ENCODE measurements at places on chromosomes 4 and X. TPM values are rescaled to one million over a fixed set of nuclear protein-coding genes. Genes with fewer than 3 reads are reported as not detected.

DNA sequence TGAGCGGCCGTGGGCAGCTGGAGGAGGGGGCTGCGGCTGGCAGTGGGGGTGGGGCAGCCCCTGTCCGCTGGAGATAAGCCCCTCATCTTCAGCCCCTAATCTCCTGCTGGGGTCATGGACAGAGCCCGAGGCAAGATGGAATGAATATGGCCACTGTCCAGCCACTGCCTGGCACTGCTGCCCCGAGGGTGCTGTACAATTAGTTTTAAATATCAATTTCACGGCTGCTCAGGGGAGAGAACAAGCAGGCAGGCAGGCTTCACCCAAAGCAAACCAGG lies 64.1 kb upstream of the NKX1-1 start:
- DNase-seq = no peak

- DNase-seq = no peak
Observed at GRCh38 chrX:72236841-72237240, 2.0 kb downstream of the ERCC6L start.

GRCh38 chrX:103063918-103064434 lies at the start of gene BEX1:
BEX1 (minus strand) TSS chrX:103064171; CDS start chrX:103063274, 897 bp downstream.
- DNase-seq = peak; percentile 4

- no peak for DNase-seq
Observed at GRCh38 chr4:152382057-152382785, 153.7 kb downstream of the FBXW7 start.

DNA sequence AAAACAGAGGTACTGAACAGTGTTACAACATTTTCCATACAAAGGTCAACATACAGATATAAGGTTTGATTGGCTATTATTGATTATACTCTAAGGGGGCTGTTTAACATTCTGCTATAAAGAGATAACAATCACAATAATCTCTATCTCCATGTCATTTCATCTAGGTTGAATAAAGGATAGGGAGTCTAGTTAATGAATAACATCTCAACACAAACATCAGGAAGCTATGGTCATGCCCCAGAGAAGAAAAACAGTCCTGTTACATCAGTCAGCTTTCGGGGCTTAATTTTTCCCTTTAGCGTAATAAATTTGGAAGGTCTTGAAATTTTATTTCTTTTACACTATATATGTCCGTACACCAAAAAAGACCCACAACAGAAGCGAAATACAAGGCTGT lies 41.5 kb upstream of the DCAF8L2 start:
- no peak for DNase-seq

DNA sequence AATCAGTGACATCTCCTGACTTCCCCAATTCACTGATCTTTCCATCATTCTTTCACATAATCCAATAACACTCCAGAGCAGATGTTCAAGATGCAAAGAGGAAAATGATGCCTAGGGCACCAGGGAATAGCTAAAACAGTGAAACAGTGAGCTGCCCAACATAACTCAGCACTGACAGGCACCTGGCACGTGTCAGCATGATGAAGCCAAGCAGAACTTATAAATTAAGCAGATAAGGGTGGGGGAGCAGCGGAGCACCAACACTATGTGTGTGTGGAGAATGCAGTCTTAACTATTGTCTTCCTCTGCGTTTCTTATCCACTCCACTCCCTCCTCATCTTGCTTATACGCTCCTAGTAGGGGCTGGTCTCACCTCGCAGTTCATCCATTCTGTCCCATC lies 89.4 kb downstream of the AMMECR1 start:
- no peak for DNase-seq

The CT45A5 gene
- not detected for total RNA-seq

DNA sequence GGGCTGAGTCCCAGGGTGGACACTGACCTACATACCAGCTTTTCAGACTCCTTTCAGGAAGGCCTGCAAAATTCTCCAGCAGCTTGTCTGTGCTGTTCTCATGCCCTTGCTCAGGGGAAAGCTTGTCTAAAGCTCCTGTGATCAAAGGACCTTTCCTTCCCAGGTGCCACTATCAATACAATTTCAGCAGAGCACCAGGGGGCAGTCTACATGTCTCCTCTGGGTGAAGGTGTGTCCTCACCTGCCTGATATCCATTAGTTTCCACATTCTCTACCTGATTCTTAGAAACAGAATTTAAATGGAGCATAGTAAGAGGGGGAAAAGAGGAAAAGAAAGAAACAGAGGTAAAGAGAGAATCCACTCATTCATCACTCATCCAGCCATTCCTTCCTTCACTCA lies 114.2 kb downstream of the PPARGC1A start:
- DNase-seq = no peak

- DNase-seq = no peak
Observed at GRCh38 chrX:104935581-104935980, 284.9 kb downstream of the TEX13A start.

DNA sequence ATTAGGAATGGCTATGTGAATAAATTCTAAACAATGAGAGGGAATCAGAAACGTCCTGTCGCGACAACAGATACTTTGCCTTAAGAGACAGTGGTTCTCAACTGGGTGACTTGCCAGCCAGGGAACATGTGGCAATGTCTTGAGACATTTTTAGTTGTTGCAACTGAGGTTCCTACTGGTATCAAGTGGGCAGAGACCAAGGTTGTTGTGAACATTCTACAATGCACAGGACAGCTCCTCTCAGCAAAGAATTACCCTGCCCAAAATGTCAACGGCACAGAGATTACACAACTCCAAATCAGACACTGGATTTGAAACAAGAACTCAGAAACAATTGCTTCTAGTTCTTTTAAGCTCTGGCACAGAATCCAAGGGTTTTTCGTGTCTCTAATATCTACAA lies 128.6 kb downstream of the ARHGAP6 start:
- DNase-seq = no peak

The FDCSP gene
- total RNA-seq = not detected

GRCh38 chrX:34880656-34881055 lies 61.9 kb upstream of the FAM47B start:
- no peak for DNase-seq

- DNase-seq = no peak
Observed at GRCh38 chr4:127604949-127605709, 27.6 kb upstream of the INTU start.

GRCh38 chr4:150402871-150403272 lies 179.1 kb upstream of the MAB21L2 start:
- peak; percentile 10 for DNase-seq

- peak; percentile 18 for DNase-seq
Observed at GRCh38 chr4:53905941-53906377, 158.4 kb downstream of the CHIC2 start.
